Stimulated activated CD8-positive, alpha-beta memory T cell treated with anti-CD3 and anti-CD28 coated beads, Interleukin-2, amount 100 ng/mL, for 1 hour (primary cell): ENCODE measurements at places on chromosomes 6 and 20.
A peak's percentile ranks its signal among the peaks of the same experiment; 100 is the strongest.

GRCh38 chr6:83615025-83615999, 93.6 kb downstream of the SNAP91 start:
- no peak for DNase-seq

GRCh38 chr6:149060300-149060984, 257.1 kb upstream of the TAB2 start:
- peak; percentile 16 for DNase-seq

DNA sequence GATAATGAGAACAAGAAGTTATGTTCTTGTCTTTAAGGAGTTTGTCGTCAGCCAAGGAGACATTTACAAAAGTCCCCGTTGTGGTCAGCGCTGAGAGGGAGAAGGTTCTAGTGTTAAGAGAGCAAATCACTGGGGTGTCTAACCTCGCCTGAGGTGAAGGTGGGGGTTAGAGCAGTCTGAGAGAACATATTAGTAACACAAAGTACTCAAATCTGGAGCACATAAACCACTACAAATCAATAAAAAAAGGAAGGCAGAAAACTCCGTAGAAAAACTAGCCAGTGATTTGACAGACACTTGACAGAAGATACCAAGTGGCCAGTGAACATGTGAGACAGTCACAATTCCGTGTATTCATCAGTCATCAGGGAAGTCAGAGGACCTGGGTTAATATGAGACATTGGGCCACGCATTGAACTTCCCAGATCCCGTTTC, 45.4 kb downstream of the CDS2 start:
- DNase-seq, result no peak

- DNase-seq, result no peak
Measured at GRCh38 chr20:60138256-60139220, 180.3 kb downstream of the CDH26 start.

- DNase-seq, result peak; percentile 30
Measured at GRCh38 chr6:106097411-106098231, 11.5 kb downstream of the PRDM1 start.

DNA sequence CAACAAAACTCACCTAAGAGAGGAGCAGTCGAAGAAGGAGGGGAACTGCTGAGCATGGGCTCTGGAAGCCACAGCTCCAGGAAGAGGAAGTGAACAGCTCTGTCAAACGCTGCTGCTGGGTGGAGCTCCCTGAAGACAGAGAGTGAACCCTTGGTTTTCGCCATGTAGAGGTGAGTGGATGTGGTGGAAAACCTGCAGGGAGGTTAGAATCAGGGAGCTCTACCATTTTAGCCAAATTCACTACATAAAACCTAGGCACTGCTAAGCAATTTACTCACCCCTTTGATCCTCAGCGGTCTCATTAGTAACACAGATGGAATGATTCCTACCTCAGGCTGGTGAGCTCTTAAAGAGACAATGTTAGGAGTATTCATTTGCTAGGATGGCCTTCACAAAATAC, 19.4 kb upstream of the TFAP2A start:
- DNase-seq, result no peak
